ENCODE measurements at places on chromosomes 7 and 10.

- DNase-seq, result no peak
These were observed 194.3 kb downstream of the PTEN start for GRCh38 chr10:88057720-88058119.

GRCh38 chr10:98831391-98831790 is 384.7 kb upstream of the HPS1 start:
- DNase-seq, result no peak

DNA sequence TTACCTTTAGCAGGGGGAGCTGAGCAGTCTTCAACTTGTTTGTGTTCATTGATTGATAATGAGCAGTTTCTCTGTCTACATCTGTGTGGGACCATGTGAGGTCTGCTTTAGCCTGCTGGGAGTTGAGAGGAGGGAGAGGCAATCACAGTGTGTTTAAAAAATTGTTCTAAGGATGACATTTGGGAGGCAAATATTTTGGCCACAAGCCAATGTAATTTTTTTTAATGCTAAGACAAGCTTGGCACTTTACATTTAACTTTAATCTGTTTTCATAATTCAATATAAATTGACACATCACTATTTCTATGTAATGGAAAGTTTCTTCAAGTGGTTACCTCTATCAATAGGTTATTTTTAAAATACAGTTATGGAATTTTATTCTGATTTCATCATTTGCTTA is 55.9 kb upstream of the SEMA3A start:
- DNase-seq, result no peak

- no peak for DNase-seq
These were observed 1.6 kb upstream of the RAB19 start for GRCh38 chr7:140402178-140402835.

DNA sequence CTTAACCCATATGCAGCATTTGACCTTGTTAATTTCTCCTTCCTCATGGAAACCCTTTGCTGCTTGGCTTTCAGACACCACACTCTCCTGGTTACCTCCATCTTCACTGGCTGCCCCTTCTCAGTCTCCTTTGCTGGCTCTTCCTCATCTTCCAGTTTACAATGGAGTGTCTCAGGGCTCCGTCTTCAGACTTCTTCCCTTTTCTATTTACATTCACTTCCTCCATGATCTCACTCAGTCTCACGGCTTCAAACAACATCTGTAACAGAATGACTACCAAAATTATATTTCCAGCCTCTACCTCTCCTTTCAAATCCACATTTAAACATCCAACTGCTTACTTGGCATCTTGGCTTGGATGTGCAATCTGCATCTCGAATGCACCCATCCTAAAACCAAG is 140.4 kb downstream of the DKK1 start:
- no peak for DNase-seq

Data from CD4-positive, alpha-beta T cell treated with Interleukin-15 for 1 hour (primary cell).